ENCODE measurements at places on chromosomes 13 and 19.

DNA sequence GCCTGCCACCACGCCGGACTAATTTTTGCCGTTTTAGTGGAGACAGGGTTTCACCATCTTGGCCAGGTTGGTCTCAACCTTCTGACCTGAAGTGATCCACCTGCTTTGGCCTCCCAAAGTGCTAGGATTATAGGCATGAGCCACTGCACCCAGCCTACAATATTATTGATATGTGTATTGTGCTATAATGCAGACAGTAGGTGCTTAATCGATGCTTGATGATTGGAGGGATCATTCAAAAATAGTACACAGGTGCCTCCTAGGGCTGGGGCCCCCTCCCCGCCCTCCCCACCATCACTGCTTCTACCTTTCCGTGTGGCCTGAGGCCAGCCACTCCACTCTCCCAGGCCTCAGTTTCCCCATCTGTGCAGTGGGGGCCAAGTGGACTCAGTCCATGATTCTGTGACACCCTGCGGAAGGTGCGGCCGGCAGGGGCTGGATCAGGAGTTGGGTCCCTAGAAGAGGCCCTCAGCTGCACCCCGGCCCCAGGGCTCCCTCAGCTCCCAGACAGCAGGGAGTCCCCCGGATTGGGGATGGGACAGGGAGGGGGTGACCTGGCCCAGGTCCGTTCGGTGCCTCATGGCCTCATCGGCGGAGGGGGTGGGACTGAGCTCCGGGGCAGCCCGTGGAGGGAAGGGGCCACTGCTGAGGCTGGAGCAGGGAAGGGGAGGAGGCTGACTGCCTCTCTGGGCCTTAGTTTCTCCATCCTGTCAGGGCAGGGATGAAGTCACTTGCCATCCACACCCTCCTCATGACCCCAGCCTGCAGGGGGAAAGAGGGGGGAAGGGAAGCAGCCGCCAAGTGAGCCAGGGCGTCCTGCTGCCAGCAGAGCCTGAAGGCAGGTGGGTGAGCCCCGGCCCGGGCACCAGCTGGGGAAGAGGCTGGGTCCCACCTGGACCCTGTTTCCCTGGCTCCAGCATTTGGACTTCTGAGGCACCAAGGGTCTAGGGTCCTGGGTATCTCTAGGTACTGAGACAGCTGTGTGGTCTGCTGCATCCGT lies 1.2 kb downstream of the ADAMTSL5 start:
- no peak for DNase-seq

DNA sequence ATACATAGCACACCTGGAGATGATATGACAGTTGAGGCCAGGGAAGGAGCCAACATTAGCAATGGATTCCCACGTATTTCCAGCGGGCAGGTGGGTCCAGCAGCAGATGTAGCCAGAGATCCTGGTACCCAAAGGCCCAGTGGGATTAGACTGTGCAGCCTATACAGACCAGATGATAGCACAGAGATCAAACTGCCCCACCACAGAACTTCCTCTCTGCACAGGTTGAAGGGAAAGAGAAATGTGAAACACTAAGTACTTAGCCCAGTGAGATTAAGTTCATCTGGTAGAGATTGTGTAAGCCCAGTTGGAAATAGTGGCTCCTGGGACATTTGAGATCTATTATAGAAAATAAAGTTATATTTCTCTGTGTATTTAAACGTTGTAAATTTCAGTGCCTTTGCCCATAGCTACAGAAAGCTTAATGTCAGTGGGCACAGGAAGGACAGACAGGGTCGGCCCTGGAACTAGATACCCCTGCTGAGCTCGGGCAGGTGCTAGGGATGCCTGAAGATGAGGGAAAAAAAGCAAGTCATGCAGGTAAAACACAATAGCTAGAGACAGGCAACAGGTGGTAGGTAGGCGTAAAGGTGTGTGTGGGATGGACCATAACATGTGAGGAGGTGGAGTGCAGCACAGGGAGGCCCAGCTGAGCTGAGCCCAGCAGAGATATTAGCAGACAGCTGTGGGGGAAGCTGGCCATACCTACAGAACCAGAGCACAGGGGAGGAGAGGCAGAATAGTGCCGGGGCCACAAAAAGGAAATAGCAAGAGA lies 27.3 kb upstream of the SPATA13 start:
- no peak for DNase-seq

DNA sequence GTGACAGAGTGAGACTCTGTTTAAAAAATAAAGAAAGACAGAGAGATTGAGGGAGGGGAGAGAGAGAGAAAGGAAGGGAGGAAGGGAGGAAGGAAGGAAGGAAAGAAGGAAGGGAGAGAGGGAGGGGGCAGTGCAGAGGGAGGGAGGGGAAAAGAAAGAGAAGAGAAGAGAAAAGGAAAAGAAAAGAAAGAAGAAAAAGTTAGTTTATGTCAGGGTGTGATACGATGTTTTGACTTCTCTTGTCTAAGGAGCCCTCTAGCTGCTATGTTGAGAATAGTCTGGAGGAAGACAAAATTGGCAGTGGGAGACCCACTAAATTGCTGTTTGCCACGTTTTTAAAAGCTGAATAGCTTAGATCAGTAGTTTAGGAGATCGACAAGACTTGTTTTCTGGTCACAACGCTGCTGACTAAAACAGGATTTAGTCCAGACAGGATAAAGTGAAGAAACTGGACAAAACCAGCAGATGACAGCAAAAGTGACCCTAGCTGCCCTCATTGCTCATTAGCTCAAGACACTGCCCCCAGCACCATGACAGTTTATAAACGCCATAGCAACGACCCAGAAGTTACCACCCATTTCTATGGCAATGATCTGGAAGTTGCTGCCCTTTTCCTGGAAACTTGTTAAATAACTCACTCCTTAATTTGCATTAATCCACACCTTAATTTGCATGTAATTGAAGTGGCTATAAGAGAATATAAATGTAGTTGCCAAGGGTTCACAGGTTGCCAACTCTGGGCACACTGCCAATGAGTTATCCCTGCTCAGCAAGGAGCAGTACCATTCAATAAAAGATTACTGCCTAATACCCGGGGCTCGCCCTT lies 11.1 kb downstream of the TEX101 start:
- no peak for DNase-seq

GRCh38 chr19:47107202-47107952 lies 6.2 kb downstream of the ZC3H4 start:
- no peak for DNase-seq

DNA sequence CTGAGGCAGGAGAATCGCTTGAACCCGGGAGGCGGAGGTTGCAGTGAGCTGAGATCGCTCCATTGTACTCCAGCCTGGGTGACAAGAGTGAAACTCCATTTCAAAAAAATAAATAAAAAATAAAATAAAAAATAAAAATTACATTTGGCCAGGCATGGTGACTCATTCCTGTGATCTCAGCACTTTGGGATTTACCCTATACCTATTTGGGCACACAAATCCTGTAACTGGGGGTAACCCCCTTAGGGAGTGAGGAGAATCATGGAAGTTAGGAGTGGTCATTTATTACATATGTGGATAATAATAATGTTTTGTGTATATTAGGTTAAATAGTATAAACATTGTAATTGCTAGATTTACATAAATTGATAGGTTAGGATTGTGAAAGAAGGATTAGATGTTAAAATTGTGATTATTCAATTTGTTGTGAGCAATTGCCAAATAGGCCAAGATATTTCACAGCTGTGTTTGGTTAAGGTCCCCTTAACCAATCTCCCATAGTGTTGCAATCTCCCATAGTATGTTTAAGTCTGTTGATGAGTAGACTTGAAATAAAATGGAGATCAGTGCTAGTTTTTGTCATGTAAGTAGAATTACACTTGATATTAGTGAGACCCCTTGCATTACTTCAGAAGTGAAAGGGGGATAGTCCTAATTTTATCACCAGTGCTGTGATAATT lies 30.7 kb downstream of the ZNF844 start:
- no peak for DNase-seq

DNA sequence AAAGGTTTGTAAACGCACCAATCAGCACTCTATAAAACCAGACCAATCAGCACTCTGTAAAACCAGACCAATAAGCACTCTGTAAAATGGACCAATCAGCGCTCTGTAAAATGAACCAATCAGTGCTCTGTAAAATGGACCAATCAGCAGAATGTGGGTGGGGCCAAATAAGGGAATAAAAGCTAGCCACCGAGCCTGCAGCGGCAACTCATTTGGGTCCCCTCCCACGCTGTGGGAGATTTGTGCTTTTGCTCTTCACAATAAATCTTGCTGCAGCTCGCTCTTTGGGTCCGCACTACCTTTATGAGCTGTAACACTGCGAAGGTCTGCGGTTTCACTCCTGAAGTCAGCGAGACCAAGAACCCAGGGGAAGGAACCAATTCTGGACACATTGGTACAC lies 28.0 kb downstream of the ZNF175 start:
- no peak for DNase-seq

DNA sequence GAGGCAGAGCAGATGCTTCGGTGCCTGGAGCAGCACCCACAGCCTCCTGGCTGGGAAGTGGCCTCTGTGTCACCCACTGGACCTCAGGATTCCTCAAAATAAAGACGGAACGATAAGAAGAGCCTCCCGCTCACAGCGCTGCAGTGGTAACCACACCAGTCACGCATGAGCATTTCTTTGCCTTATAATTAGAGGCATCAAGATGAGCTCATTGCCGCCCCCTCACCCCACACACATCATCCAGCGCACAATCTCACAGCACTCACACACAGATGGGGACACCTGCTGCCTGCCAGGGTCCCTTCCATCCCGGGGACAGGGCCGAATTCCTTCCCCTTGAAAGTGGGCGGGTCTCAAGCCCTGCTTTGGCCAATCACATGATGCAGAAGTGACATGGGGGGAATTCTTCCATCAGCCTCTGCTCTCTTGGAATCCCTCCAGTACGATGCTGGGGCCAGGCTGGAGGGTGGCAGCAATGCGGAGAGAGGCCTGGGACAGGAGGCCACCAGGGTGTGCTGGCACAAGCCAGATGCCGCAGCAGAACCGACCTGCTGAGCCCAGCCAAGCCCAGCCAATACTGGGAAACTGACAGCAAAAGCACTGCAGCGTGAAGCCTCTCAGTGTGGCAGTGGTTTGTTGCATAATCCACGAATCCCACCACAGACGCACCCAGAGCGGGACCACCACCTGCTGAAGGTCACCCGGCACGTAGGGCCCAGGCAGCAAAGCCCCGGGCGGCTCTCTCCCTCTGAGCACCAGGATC lies 16.0 kb downstream of the PIP5K1C start:
- peak; percentile 32 for DNase-seq

- no peak for DNase-seq
These were observed 101.2 kb downstream of the SPRY2 start for GRCh38 chr13:80239571-80240255.

DNA sequence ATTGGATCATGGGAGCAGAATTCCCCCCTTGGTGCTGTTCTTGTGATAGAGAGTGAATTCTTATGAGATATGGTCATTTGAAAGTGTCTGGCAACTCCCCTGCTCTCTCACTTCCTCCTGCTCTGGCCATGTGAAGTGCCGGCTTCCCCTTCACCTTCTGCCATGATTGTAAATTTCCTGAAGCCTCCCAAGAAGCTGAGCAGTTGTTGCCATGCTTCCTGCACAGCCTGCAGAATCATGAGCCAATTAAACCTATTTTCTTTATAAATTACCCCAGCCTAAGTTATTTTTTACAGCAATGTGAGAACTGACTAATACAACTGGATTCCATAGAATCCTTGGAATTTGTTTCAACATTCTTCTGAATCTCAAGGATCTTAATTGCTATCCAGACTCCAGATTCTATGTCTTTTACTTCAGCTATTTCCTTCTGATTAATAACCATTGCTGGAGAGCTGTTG lies 328.1 kb downstream of the SLITRK5 start:
- DNase-seq: no peak

- no peak for DNase-seq
These were observed 19.0 kb downstream of the SPC24 start for GRCh38 chr19:11136400-11137101.

GRCh38 chr13:105969761-105970160 lies 565.7 kb downstream of the EFNB2 start:
- no peak for DNase-seq

- DNase-seq: peak; percentile 61
These were observed 754 bp upstream of the SIX5 start for GRCh38 chr19:45769821-45770191.

DNA sequence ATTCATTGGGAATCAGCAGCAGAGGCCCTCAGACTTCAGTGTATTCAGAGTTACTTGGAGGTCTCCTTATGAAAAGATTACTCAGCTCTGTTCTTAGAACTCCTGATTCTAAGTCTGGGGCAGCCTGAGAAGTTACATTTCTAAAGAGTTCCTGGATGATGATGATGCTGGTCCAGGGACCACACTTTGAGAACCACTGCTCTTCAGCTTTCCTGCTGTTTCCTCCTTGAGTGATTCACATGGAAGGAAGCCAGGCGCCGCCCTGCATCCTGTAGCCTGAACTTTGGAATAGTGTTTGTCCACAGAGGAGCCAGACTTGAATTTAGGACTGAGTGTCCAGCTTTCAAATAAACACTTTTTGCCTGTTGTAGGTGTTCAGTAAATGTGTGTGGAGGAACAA lies 2.9 kb downstream of the CEBPG start:
- peak; percentile 87 for DNase-seq

DNA sequence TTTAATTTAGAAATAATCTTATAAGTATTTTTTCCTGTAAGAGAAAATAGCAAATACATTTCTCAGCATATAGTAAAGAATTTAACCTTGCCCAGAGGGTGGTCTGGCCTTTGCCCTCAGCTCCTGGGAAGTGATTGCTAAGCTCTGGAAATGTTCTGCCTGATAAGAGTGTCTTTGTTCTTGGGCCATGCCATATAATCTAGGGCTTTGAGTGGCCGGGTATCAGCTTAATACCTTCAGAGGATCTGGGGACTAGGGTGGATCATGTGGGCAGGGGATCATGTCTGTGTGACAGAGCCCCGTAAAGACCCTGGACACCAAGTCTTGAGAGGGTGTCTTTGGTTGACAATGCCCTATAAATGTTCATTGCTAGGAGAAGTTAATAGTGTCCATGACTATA lies 1032.4 kb upstream of the MIR17HG start:
- DNase-seq: no peak

Data from Right ventricle myocardium superior (tissue), 1 donor.